ENCODE measurements at places on chromosomes 1 and 21.

GRCh38 chr1:224683936-224684335 is 67.8 kb downstream of the CNIH3 start:
- no peak for DNase-seq

DNA sequence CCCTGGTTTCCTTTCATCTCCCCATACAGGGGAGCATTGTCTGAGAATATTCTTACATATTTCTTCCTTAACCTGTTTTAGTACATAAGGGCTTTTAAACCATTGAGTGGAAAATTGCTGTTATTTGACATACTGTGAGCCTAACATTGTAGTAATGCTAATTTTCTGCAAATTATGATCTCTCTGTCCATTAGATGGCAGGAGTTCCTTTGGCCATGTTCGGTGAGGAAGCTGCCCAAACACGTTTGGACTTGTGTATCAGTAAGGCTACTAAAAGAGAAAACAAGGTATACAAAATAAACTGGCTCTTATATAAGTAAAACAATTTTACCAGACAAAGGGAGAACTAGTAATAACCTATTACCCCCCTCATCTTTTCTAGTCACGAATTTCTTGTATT is 29.2 kb downstream of the CDC7 start:
- DNase-seq = no peak

- DNase-seq = no peak
Measured at GRCh38 chr21:31946231-31946630, 73.4 kb downstream of the HUNK start.

GRCh38 chr21:27346041-27346448 is 379.2 kb upstream of the ADAMTS5 start:
- no peak for DNase-seq

DNA sequence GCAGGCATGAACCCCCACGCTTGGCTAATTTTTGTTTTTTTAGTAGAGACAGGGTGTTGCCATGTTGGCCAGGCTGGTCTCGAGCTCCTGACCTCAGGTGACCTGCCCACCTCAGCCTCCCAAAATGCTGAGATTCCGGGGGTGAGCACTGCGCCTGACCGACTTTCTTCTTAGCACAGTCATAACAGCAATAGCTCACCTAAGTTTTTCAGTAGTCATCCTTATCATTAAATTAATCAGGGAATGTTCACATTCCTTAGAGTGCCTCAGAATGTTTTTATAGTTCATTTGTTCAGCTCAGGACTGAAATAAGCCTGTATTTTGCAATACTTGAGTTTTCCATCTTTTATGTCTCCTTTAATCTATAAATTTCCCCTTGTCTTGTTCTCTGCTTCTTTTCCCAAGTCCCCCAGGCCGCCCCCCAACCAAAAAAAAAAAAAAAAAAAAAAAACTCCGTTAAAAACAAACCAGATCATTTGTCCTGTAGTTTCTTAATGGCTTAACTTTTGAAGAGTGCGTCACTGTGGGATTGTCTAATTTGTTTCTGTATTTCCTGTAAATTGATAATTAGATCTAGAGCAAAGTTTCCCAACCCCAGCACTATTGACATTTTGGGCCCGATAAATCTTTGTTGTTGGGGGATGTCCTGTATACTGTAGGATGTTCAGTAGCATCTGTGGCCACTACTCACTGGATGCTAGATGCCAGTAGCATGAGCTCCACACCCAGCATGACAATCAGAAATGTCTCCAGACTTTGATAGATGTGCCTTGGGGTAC is 120.7 kb downstream of the ITSN1 start:
- DNase-seq = no peak

DNA sequence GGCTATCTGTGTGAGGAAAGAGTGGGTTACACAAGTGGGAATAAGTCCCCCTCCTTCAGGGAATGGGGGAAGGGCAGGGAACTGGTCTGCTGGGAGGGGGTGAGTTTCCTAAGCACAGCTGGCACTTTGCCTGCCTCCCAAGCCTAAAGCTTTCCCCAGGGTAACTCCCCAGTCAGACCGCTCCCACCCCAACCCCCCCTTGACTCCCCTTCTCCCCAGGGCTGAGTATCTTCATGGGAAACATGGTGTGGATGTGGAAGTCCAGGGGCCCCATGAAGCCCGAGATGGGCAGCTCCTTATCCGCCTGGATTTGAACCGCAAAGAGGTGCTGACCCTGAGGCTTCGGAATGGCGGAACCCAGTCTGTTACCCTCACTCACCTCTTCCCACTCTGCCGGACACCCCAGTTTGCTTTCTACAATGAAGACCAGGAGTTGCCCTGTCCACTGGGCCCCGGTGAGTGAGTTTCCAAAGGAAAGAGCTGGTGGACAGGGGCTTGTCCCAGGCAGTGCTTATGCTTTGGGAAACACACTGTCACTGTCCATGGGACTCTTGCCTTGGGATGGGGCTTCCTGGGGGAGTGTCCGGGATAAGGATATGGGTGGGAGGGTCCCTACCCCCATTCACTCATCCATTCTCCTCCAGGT is 14.9 kb downstream of the MOV10 start:
- DNase-seq = no peak

GRCh38 chr1:87972811-87973210 is 644.1 kb downstream of the LMO4 start:
- no peak for DNase-seq

GRCh38 chr1:42914092-42914627 is 44.5 kb downstream of the SLC2A1 start:
- no peak for DNase-seq

GRCh38 chr1:172043900-172044299 is 202.6 kb downstream of the DNM3 start:
- DNase-seq = no peak

- DNase-seq = no peak
Measured at GRCh38 chr1:230332575-230333066, 93.5 kb downstream of the PGBD5 start.

Data from activated CD4-positive, alpha-beta T cell treated with anti-CD3 and anti-CD28 coated beads, Interleukin-2, amount 10 ng/mL, durations not matched to agents 24 days and 14 days (primary cell).